ENCODE measurements at places on chromosomes 4 and X.

GRCh38 chr4:161132715-161133425, 1030.9 kb downstream of the FSTL5 start:
- no peak for DNase-seq

- DNase-seq = no peak
Measured at GRCh38 chr4:169208516-169208915, 62.2 kb downstream of the SH3RF1 start.

DNA sequence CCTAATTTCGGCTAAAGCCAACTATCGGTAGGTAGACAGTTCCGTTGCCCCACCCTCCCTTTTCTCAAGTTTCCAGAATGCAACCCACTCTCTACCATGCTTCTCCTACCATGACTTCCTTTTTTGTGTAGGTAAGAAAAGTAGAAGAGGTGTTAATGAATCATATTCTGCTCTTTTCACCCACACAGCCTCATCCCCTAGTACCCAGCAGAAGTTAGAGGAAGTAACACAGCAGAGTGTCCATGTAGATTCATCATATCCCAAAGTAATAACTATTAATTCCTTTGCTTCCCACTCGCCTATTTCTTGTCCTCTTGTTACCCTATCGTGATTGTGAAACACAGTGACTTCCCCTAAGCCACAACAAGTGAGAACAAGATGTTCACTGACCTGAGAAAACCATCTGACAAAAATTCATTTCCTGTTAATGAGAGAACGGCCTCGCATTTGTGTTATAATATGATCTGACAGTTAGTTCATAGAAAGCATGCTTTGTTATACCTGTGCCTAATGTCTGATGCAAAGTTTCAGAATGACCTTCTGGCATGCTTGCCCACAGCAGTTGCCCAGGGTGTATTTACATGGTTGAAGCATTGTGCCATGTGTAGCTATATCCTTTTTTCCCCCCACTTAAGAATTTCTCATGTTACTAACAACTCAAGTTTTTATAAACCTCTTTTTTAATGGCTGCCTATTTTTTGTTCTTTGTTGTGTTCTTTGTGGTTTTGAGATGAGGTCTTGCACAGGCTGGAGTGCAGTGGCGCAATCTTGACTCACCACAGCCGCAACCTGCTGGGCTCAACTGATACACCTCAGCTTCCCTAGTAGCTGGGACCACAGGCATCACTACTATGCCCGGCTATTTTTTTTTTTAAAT, 185.6 kb downstream of the RAP1GDS1 start:
- DNase-seq = peak; percentile 82

DNA sequence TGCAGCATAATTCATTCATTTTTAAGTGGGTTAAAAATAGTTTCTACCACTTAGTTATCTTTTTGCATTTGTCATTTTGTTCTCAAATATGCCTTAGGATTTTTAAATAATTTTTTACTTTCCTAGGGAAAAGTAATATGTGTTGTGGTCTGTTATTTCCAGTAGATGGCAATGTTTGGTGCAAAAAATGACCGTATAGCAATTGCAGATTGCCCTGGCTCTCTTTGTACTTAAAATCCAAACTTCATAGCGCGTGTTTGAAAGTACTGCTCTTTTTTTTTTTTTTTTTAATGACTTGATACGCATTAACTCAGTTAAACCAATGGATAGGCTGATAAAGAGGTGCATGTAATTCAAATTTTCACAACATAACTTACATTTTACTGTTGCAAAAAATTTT, 74.4 kb upstream of the RBMX start:
- no peak for DNase-seq

DNA sequence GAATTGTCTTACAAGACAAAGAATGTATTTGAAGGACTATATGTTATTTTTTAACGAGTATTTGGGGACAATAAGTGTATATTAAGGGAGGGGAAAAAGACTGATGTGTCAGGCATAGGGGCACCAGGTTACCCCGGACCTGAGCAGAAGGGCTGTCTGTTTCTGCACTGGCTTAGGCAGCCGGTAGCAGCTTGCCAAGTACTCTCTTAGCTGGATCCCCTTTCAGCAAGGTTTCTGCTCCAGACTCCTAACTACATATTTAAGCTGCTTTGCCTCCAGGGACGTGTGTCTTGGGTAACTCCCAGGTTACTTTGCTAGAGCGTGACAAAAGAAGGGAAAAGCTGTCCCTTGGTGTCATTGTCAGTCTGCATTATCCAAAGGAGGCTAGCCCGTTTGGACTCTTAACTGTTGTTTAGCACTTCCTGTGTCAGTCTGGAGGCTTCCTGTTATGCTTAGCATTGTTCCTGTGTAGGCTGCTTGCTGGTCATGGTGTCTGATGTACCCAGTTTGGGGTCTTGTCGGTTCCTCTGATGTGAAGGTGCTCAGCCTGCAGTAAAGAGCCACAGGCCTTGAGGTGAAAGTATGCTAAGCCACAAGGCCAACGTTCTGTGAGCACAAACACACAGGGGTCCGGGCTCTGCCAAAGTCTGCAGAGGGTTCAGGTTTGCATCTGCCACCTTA, 11.6 kb downstream of the CXCR3 start:
- DNase-seq = no peak

- no peak for DNase-seq
Measured at GRCh38 chrX:53160297-53160983, 64.6 kb downstream of the KDM5C start.

DNA sequence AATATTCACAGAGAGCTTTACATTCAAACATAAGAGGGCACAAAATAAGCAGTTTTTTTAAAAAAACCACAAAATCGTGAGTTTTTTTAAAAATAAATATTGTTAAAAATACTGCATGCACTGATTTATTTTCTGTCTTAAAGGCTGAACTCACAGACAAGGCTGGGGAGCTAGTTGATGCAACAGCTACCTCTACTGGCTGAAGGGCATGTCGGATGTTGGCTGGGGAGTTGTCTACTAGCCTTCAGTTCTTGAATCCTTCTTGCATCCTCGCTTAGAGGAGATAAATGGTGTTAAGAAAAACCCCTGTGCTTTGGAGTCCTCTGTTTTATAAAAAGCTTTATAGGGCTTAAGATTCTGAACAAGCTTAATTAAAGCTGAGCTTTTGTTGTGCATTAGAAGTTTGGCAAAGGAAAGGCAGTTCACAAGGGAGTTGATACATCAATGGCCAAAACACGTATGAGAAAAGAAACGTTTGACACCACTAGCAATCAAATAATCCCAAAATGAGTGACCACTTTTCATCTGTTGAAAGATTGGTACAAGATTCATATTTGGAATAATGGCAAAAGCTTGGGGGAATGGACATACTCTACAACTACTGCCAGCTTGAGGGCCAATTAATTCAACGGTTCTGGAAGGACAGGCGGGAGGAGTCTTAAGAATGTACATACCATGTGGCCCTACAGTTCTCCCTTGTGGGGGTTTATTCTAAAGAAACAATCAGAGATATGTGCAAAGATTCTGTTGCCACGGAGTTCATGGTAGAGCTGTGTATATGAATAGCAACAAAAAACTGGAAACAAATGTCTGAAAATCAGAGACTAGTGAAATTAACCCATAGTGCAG, 94.7 kb downstream of the SEL1L3 start:
- DNase-seq = no peak

DNA sequence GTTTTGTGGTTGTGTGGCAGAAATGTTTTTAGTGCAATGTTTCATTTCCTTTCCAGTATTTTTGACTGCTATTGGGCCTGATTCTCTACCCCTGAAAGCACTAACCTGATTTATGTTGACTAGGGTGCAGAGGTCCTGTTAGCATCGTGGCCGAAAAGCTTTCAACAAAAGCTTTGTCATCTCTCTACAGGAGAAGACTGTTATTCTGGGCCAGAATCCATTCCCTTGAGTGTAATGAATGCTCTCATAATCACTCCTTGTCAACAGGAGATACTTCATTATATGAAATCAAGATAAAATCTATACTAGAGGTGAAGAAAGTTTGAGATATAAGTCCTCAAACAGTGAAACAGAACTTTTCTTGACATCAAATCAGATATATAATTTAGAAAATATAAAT, 195.5 kb downstream of the ZNF330 start:
- no peak for DNase-seq

GRCh38 chr4:111854494-111855087, 290.7 kb upstream of the FAM241A start:
- no peak for DNase-seq

GRCh38 chr4:48103483-48104139, 30.4 kb downstream of the TXK start:
- DNase-seq = no peak

GRCh38 chr4:114109776-114110175, 130.3 kb upstream of the ARSJ start:
- DNase-seq = no peak

DNA sequence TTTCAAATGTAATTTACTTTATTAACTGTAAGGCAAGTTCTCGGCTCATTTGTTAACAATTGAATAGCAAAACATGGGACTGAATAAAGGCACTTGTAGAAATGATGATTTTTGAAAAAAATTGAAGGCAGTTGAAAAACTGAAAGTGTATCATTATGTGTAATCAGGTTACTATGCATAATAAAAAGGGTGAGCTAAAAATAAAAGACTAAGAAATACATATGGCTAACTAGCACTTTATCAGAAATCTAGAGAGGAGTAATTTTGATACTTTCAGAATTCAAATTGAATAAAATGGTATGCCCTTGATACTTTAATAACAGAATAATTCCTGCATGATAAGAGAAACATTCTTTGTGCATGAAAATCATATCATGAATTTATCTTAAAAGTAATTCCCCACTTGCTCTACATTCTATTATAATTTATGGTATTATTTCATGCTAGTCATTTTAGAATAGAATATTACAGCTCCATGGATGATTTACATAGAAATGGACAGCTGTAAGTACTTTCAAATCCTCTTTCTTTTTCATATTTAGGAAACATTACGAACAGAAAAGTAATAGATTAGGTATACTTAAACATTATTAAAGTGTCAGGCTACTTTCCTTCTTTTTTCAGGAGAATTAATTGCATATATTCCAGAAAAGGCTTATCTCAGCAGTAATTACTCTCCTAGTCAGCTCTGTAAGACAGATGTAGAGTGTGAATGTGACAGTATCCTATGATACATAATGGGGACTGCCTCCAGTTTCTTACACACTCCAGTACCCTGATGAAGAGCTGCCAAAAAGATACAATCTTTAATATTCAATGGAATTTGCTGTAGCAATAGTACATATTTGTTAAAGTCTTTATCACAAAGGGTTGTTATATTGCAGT, 697.3 kb downstream of the CCSER1 start:
- no peak for DNase-seq

GRCh38 chr4:158208963-158209640, 1.2 kb upstream of the TMEM144 start:
- DNase-seq = no peak

- no peak for DNase-seq
Measured at GRCh38 chr4:1381944-1382541, 24.2 kb downstream of the NKX1-1 start.

DNA sequence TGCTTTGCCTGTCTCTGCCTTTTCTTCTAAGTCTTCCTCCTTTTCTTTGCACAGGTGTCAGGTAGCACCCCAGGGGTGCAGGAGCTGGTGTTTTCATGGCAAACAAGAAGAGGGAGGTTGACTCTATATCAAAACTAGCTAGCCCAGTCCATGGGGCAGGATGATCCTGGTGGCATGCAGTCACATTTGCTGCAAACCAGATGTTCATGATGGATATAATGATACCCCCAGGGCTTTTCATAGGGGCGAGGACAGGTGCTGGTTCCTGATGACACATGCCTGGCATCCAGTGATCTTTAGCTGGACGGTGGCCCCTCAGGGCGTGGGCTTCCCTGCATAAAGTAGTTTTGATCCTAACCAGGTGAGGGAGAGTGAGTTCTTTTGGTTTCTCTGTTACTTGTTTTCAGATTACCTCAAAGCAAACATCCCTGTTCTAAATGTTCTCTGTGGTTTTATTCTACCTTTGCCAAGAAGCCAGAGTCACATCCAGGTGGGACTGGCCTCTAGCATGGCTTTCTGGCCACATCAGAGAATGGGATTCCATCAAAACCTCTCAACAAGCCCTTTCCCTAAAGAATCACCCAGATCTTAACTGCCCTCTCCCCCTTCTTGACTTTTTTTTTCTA, 11.2 kb upstream of the UBA6 start:
- no peak for DNase-seq

GRCh38 chr4:46804781-46805413, 104.1 kb downstream of the COX7B2 start:
- DNase-seq = no peak

- no peak for DNase-seq
Measured at GRCh38 chrX:55524487-55524886, 34.8 kb upstream of the USP51 start.

DNA sequence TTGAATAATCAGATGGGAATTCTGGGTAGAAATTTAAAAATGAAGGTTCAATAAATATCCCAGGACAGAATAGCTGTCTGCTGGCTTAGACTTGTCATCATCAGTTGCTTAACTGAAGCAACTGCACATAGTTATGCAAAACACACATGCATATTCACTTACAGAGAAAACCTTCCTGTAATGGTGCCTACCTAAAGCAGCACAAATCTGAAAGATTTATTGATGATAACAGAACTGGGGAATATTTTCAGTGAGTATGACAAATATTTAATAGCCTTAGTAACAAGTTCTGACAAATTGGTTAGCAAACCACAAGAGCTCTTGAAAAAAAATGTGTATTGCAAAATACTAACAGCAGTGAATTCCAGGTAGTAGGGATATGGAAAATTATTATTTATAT, 606.8 kb upstream of the BOD1L1 start:
- DNase-seq = no peak

DNA sequence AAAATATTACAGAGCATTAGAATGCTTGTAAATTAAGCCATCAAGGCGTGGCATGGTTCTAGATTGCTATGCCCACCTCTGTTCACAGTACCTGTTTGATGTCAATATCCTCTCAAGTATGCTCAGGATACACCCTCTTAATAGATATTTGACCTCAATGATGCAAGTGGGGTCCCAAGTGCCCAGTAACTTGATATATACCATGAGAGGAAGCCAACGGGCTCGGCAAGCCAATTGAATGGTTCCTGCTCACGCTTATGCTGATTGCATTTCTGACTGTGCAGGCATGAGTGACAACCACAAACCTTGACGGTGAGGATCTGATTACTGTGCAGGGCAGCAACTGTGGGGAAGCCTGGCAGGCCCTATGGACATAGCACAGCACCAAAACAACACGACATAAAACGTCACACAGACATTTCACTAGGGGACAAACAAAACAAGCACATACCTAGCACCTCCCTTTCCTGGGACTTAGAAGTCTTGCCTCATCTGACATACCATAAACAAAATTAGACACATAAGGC, 179.1 kb upstream of the ETNPPL start:
- DNase-seq = no peak

- no peak for DNase-seq
Measured at GRCh38 chr4:53267026-53267425, 98.8 kb downstream of the SCFD2 start.

DNA sequence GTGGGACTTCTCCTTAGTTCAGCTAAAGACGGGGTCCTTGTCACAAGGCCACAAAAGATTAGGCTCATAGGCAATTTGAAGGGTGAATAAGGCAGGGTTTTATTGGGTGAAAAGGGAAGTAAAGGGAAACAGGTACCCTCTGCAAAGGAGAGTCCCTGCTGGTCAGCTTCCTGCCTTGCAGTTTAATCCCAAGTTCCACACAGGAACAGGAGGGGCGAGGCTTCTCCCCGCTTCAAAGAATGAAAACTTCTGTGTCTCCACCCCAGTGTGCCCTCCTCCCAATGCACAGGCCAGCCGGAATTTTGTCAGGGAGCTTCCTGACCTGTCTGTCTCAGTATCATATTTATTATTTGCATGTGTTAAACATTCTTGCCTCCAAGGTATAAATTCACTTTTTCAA, 37.1 kb downstream of the ITM2A start:
- DNase-seq = no peak
